ENCODE measurements at places on chromosomes 2 and 18.

- no peak for DNase-seq
These were observed 232.4 kb downstream of the GBX2 start for GRCh38 chr2:235935773-235936172.

- DNase-seq: no peak
These were observed 41.9 kb downstream of the BMPR2 start for GRCh38 chr2:202418027-202418426.

- no peak for DNase-seq
These were observed 32.7 kb upstream of the FHL2 start for GRCh38 chr2:105431367-105432043.

DNA sequence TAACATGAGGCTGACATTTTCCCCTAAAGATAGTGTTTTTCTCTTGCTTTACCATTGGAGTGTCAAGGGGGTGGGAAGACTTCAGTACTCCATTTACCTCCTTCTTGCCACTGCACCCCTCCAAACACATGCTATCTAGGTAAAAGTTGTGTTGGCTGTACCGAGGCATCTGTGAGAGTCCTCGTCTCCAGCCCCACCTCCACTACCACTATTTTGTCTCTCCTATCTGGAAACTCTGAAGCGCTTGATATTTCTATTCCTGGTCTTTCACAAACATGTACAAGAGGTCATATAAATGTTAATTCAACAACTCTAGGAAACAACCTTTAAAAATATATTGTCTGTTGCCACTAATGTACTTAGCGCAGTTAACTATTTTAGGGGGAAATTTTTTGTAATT lies 132.6 kb downstream of the PKP4 start:
- DNase-seq: no peak

GRCh38 chr2:69022548-69022947 lies 9.6 kb downstream of the ANTXR1 start:
- no peak for DNase-seq

Measured in MV-4-11 (cell line).